ENCODE measurements at places on chromosomes 11 and 22. TPM values are rescaled to one million over a fixed set of nuclear protein-coding genes. Genes with fewer than 3 reads are reported as not detected.

The FRMD8 gene
- 8.4 TPM for total RNA-seq

The SLC16A8 gene
- 1.0 TPM for total RNA-seq

The OR2D2 gene
- not detected for total RNA-seq

The OR4A5 gene
- not detected for total RNA-seq

The YAP1 gene
- total RNA-seq = 49.6 TPM

The ELMOD1 gene
- 6.3 TPM for total RNA-seq

The PATE4 gene
- not detected for total RNA-seq

The TMEM126B gene
- 26.1 TPM for total RNA-seq

The PRR33 gene
- total RNA-seq = 1.0 TPM

The PDE2A gene
- total RNA-seq = 12.0 TPM

The MS4A3 gene
- total RNA-seq = 6.8 TPM

The UBTFL1 gene
- not detected for total RNA-seq

The OR51B2 gene
- total RNA-seq = not detected

The CPT1B gene
- total RNA-seq = 27.1 TPM

The YDJC gene
- 1.0 TPM for total RNA-seq

The UPB1 gene
- 0.52 TPM for total RNA-seq

The PIWIL4 gene
- 8.9 TPM for total RNA-seq

The BTBD18 gene
- total RNA-seq = not detected

The PANX2 gene
- not detected for total RNA-seq

The FANCF gene
- total RNA-seq = 12.5 TPM

The CECR2 gene
- total RNA-seq = 8.9 TPM

The ART1 gene
- 2.1 TPM for total RNA-seq

The ZNF214 gene
- 2.6 TPM for total RNA-seq

The MMP1 gene
- 0.52 TPM for total RNA-seq

The CNGA4 gene
- total RNA-seq = not detected

The KRTAP5-1 gene
- not detected for total RNA-seq

The ANGPTL5 gene
- total RNA-seq = 1.6 TPM

The CD3G gene
- under 0.01 TPM for total RNA-seq

The SYCE3 gene
- total RNA-seq = not detected

The ROBO4 gene
- total RNA-seq = 14.1 TPM

The NAALADL1 gene
- 8.4 TPM for total RNA-seq

Data from skeletal muscle tissue (tissue), 5 donors.